Kidney capillary endothelial cell (primary cell): ENCODE measurements at places on chromosomes 1 and 21.

DNA sequence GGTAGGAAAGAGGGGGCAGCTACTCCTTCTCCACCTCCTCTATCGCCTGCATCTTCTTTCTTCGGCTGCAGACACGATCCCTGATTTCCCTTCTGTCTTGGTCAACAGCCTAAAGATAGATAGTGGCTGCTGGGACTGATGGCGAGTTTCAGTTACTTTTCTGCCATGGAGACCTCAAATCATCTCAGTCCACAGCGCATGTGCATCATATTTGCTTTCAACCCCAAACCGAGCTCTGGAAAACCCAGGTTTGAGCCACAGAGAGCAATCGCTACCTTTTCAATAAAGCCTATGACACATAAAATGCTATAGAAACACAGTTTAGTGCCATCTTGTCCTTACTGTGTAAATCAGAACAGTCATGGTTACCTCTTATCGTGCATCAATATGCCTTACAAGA, 142.9 kb upstream of the IRF2BP2 start:
- DNase-seq, result no peak

DNA sequence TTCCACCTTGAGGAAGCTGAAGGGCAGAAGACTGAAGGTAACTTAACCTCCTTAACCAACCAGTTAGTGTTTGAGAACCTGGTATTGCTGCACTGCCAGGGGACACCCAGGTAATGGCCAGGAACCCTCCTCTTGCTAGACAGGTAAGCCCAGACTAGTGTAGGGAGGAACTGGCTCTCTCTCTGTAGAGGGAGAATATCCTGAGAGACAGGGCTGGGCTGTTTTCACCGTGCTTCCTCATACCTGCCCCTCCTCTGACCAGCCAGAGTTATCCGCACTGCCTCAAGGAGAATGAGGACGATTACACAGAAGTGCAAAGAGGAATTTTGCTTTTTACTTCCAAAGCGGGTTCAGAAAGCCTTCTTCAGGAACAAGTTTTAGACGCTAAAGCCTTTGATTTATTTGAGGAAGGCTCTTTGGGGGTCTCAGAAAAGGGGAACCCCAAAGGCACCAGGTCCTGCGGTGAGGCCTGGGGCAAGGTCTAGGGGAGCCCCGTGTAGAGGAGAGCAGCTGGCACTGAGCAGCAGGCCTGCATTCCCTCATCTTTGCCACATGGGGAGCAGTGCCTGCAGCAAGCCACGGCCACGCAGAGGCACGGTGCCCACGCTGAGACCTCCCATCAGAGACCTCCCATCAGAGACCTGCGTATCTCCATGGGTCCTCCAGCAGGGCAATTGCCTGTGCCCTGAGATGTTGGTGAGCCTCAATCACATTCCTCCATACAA, 13.5 kb downstream of the GNG4 start:
- no peak for DNase-seq

DNA sequence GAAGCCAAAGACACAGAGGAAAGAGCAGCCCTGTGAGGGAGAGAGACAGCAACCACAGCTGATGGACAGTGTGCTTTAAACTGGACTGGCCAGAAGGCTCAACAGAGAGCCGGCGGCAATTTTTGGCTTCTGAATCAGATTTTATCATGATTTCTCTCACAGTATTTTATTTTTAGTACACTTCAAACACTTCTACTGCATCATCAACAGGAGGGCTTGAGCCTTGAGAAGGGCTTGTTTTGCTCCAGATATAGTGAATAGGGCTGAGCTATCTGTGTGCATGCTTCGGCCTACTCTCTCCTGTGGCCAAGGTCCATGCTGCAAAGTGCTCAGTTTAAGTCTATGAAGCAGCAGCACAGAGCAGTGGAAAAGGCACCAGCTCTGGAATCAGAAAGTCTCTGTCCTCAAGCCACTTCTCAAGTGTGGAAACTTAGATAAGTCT, 33.3 kb downstream of the ADCY10 start:
- DNase-seq, result no peak

GRCh38 chr1:59523745-59524450, 227.0 kb downstream of the FGGY start:
- no peak for DNase-seq

- no peak for DNase-seq
Measured at GRCh38 chr1:8858888-8859706, 19.4 kb downstream of the ENO1 start.
